SK-MEL-5 (cell line): ENCODE measurements at places on chromosomes 6 and 20. TPM values are rescaled to one million over a fixed set of nuclear protein-coding genes. Genes with fewer than 3 reads are reported as not detected.

BFSP1 gene
- total RNA-seq: 14.3 and 14.7 TPM in 2 replicates

UBE2J1 gene
- 46.1 and 47.8 TPM in 2 replicates for total RNA-seq

ELOVL2 gene
- 29.7 and 30.4 TPM in 2 replicates for total RNA-seq

GRCh38 chr20:3107464-3108025 is 23.0 kb upstream of the AVP start:
- DNase-seq: no peak

DNA sequence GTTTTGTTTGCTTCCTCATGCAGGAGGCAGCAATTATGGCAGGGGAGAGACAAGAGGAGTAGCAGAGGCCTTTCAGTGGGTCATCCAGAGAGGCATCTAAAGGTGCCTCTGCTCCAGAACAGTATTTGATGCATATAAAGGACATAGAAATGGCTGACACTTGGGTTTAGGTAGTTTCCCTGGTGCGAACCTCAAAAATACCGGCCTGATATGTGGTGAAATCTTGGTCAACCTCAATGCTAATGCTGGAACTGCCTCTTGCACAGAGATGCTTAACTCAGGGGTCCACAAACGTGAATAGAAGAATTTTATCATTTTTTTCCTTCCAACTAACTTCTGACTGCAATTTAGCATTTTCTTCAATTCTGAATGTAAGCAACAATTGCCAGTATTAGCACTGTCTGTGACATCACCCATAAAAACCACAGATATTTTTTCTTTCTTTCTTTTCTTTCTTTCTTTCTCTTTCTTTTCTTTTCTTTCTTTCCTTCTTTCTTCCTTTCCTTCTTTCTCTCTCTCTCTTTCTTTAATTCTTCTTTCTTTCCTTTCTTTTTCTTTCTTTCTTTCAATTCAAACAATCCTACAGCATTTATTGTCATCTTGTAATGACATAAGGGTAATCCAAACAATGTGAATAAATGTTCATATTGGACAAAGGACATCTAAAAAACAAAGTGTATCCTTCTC is 180.0 kb upstream of the UST start:
- no peak for DNase-seq

- no peak for DNase-seq
Measured at GRCh38 chr6:114580882-114581281, 238.1 kb upstream of the HS3ST5 start.

DNA sequence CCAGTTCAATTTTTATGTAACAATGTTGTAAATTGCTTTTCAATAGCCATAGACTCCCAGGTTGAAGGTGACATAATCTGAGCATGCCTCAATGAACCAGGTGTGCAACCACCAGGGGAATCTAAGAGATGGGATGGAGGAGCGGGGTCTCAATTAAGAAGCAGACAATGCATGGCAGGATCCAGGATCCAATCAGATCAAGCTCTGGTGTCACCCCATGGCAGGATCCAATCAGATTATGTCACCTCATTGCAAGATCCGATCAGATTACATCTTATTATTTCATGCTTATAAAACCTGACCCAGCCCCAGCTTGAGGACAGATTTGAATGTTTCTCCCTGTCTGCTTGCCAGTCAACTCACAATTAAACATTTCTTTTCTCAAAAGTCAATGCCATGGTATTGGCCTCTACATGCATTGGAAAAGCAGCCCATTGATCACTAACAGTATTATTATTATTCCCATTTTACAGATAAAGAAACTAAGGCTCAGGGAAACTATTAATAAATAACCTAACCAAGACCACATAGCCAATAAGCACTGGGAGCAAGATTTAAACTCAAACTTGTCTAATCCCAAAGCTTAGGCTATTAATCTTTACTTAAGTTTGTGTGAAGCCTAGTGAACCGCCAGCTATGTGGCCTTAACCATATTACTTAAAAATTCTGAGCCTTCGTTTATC is 14.3 kb upstream of the SIRT5 start:
- no peak for DNase-seq
